ENCODE measurements at places on chromosomes 13 and 19.

- DNase-seq: peak; percentile 84
Measured at GRCh38 chr19:54168174-54168917, 4.6 kb downstream of the TMC4 start.

- no peak for DNase-seq
Measured at GRCh38 chr13:71242201-71242600, 624.8 kb downstream of the DACH1 start.

GRCh38 chr13:46845146-46845545 lies 48.2 kb upstream of the ESD start:
- DNase-seq: no peak

- DNase-seq: no peak
Measured at GRCh38 chr13:94205896-94206295, 273.6 kb downstream of the DCT start.

GRCh38 chr13:113187263-113187669 lies 21.2 kb downstream of the PCID2 start:
- peak; percentile 73 for DNase-seq

- no peak for DNase-seq
Measured at GRCh38 chr13:45989607-45990006, 62.9 kb downstream of the ZC3H13 start.

- DNase-seq: no peak
Measured at GRCh38 chr19:34985249-34986022, 14.7 kb upstream of the GRAMD1A start.

DNA sequence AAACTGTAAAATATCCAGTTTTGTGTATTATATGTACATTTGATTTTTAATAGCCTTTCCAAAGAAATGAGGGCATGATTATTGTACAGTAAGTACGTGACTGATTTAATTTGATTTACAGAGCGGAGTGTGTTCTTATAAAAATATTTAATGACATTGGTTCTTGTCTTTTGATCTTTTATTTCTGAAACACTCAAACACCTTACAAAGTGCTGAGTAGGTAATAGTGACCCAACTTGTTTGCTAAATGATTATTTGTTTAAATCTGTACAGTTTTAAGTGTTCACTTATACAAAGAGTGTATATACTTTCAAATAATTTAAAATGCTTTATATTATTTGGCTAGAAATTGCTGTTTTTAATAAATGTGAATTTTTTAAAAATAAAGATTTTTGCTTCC lies 71.5 kb downstream of the COG3 start:
- no peak for DNase-seq

DNA sequence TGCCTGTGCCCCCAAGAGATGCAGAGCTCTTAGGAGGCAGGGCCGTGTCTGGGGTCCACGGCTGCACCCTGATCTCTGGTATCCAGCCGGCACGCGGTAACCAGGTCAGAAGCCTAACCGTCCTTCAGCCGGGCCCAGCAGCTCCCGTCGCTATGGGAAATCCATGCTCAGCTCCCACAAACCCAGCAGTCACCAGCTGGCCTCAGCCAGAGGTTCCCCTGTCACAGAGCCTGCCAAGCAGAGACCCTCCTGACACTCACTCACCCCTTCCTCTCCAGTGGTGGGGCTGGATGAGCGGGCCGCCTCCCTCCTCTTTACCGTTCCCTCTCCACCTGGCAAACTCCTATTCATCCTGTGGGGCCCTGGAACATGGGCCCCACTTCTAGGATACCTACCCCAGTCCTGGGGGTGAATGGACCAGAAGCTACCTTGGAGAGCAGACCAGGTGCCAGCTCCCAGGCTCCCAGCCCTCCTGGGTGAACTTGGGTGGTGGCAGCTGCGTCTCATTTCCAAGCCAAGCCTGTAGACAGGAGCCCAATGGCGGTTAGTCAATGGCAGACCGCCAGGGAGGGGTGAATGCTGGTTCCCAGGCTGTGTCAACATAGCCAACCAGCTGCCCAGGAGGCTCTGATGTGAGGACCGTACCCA lies 21.4 kb upstream of the TCF3 start:
- DNase-seq: no peak

DNA sequence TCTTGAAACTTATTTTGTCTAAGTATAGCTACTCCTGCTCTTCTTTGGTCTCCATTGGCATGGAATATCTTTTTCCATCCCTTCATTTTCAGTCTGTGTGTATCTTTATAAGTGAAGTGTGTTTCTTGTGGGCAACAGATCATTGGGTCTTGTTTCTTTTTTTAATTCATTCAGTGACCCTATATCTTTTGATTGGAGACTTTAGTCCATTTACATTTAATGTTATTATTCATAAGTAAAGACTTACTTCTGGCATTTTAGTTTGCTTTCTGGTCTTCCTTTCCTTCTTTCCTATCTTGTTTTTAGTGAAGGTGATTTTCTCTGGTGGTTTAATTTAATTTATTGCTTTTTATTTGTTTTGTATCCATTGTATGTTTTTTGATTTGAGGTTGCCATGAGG lies 19.8 kb downstream of the CD70 start:
- DNase-seq: no peak

DNA sequence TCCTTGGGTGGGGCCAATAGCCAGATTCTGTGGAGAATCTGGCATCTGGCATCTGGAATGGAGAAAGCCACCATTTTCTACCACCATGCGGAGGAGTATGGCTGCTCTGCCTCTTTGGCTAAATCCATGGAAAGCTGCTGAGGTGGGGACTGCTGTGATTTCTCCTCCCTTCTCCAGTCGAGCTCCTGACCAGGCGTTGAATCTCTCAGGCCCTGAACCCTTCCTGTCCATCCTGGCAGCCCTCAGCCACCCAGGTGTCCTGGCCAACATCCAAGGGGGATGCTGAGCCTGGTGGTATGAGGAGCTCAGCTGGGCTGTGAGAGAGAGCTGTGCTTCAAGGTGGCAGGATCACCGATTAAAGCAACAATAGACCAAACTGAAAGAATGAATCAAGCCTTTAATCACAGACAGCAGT lies 17.4 kb upstream of the SIGLEC6 start:
- no peak for DNase-seq

- DNase-seq: no peak
Measured at GRCh38 chr13:93963266-93964145, 516.0 kb downstream of the DCT start.

- DNase-seq: no peak
Measured at GRCh38 chr13:30052120-30052519, 201.7 kb upstream of the UBL3 start.
